ENCODE measurements at places on chromosomes 11 and 22.
A peak's percentile ranks its signal among the peaks of the same experiment; 100 is the strongest.

- DNase-seq: no peak
Measured at GRCh38 chr11:127050186-127050585, 49.6 kb upstream of the KIRREL3 start.

DNA sequence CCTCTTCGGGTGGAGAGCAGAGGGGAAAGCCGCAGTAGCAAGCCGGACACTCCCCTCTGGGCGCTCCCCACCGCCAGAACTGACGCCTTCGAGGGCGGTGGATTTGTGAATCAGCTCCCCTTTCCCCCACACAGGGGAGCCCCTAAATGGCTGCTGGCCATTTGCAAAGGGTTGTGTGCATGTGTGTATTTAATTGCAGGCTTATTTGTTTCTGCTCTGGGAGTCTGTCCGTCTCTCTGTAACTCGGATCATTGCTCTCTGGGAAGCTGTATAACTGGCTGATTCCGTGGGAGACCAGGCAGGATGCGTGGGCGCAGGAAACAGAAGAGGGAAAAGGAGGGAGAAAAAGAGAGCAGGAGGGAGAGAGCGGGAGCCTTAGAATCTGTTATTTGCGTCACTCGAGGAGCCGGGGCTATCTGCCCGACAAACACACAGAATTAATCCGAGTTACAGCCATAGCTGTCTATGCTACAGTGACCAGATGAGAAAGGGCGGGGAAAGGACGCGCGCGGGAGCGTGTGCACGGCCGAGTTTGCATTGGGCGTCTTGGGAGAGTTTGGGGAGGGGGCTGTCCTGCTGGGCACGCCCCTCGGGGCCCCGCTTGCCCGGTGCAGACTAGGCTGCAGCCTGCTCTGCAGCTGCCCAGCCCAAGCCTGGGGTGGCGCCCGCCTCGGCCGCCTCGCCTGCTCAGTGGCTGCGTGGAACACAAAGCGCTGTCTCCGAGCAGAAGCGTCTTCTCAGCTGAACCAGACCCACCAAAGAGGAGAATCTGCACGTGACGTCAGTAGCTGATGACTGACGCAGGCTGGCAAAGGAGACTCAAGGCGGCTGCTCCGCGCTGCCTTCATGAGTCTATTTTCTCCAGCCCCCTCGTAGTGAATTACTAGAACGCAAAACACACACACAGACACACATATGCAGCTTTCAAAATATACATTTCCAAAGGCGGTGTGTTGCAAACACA, 105.3 kb upstream of the HSD17B12 start:
- no peak for DNase-seq

GRCh38 chr22:33397381-33397907, 339.3 kb upstream of the SYN3 start:
- no peak for DNase-seq

GRCh38 chr22:41681616-41682015, 7.1 kb downstream of the SNU13 start:
- DNase-seq: no peak

GRCh38 chr11:72333661-72334060, 89.7 kb upstream of the PHOX2A start:
- peak; percentile 48 for DNase-seq

DNA sequence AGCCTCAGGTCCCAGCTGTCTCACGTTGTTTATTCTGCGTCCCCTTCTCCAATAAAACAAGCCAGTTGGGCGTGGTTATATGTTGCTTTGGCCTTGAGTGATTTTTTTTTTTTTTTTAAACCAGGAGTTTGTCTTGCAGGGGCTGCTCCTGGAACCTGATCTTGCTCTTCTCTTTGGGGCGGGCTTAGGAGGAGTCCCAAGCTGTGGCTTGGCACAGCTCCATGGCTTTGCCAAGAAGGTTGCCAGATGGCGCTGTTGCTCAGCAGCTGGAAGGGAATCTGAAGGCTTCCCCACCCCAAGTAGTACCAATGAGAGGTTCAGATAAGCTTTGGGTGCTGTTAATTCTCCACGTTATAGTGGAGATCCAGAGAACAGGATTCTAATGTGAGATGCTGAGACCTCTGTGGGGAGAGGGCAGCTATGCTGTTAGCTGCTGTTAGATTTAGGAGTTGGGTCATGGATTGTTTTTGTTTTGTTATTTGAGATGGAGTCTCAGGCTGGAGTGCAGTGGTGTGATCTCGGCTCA, 2.0 kb upstream of the FERMT3 start:
- DNase-seq: peak; percentile 48

- DNase-seq: no peak
Measured at GRCh38 chr11:66321606-66322005, 4.8 kb upstream of the CD248 start.

- no peak for DNase-seq
Measured at GRCh38 chr11:99424313-99425084, 403.8 kb downstream of the CNTN5 start.

Measured in neuronal stem cell (in vitro differentiated cells).